Muscle of leg (tissue), 16 donors: ENCODE measurements at places on chromosomes 6 and 20. TPM values are rescaled to one million over a fixed set of nuclear protein-coding genes. Genes with fewer than 3 reads are reported as not detected.

Gene RAD21L1
- not detected for polyA plus RNA-seq

Gene EDN3
- 32.0 TPM for polyA plus RNA-seq

Gene SNX3
- 215 TPM for polyA plus RNA-seq

GRCh38 chr6:129614464-129614863 lies 95.5 kb downstream of the ARHGAP18 start:
- H3K4me3 ChIP-seq, result no peak overlapping the region
- H3K27me3 ChIP-seq, result no peaks in the 10 kb centered on the region
- no peak overlapping the region for H3K27ac ChIP-seq
- no peak for DNase-seq
- peaks cover 5% of the 10 kb centered on the region for H3K36me3 ChIP-seq
- peaks cover 4% of the 10 kb centered on the region for H3K4me1 ChIP-seq

GRCh38 chr6:26475823-26476729 lies 18.3 kb downstream of the BTN2A1 start:
- no peak overlapping the region for H3K4me3 ChIP-seq
- H3K36me3 ChIP-seq, result no peaks in the 10 kb centered on the region
- H3K27ac ChIP-seq, result peak overlapping the region; percentile 10
- no peak for DNase-seq
- H3K4me1 ChIP-seq, result peaks cover 13% of the 10 kb centered on the region

DNA sequence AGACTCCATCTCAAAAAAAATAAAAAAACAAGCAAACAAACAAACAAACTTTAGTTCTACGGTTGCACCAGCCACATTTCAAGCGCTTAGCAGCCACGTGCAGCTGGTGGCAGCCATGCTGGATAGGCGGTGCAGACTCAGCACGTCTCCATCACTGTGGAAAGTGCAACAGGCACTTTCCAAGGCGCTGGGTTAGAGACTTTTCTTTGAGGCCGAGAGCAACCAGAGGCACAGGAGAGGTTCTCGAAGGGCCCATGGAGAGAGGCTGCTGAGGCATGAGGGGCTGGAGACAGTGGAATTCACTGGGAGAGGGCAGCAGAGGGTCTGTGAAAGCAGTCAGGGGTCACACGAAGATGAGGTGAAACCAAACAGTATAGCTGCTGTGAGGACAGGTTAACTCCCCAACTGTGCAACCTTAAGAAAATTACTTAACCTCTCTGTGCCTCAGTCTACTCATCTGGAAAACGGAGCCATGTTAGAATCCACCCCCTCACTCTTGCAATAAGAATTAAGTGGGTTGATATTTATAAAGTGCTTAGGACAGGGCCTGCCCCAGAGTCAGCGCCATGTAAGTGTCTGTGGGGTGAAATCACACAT lies 27.5 kb downstream of the TGM2 start:
- H3K27ac ChIP-seq, result no peak overlapping the region
- peaks cover 19% of the 10 kb centered on the region for H3K4me1 ChIP-seq
- H3K27me3 ChIP-seq, result no peaks in the 10 kb centered on the region
- peaks cover 2% of the 10 kb centered on the region for H3K36me3 ChIP-seq

DNA sequence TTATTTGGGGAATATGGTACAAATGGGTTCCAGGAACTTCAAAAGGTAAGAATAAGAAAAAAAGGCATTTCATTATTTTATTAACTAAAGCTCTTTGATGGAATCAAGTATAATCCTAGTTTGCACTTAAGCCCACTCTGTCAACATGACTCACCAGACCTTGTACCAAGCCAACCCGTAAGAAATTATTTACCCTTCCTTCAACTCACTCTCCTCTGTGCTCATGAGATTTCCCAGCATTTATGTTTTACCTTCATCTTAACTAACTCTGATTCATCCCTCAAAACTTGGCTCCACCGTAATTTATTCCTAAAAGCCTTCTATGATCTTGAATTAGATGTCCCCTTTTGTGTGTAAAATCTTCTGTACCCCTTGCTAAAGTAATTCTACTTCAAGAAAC lies 308.7 kb downstream of the PKHD1 start:
- no peaks in the 10 kb centered on the region for H3K36me3 ChIP-seq
- no peaks in the 10 kb centered on the region for H3K27me3 ChIP-seq
- H3K4me1 ChIP-seq, result no peaks in the 10 kb centered on the region
- DNase-seq, result no peak
- no peak overlapping the region for H3K27ac ChIP-seq

DNA sequence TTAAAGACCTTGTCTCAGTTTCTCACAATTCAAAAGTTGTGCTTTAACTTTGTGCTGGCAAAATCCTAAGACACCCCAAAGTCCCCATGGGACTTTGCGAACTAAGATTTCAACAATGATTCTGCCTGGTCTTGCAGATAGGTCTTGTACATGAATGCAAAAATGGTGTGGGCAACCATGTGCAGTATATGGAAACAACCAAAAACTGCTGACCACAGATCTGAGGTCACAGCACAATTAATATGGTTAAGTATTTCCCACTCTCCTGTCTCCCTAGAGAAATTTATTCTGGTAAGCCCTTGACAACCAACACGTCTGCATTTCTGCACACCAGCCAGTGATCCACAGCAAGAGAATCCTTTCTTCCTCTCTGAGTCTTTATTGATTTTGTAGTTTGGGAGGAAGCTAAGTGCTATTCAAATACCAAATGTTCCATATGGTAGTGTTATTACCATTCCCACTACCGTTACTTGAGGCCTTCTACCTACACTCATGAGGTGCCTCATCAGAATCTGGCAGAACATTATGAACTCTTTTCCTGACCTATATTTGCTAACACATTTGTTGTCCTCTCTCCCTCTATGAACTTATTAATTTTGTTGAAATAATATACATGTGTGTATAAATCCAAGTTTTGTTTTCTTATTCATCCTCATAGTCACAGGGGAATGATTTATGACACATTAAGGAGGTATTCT lies 178.7 kb downstream of the ATXN1 start:
- no peak overlapping the region for H3K4me3 ChIP-seq
- peaks cover 8% of the 10 kb centered on the region for H3K36me3 ChIP-seq
- H3K27me3 ChIP-seq, result no peaks in the 10 kb centered on the region
- no peaks in the 10 kb centered on the region for H3K4me1 ChIP-seq
- no peak for DNase-seq

GRCh38 chr6:139146317-139146726 lies 11.4 kb downstream of the HECA start:
- no peak overlapping the region for H3K27ac ChIP-seq
- H3K4me1 ChIP-seq, result peaks cover 15% of the 10 kb centered on the region
